ENCODE measurements at places on chromosomes 2 and 18.

DNA sequence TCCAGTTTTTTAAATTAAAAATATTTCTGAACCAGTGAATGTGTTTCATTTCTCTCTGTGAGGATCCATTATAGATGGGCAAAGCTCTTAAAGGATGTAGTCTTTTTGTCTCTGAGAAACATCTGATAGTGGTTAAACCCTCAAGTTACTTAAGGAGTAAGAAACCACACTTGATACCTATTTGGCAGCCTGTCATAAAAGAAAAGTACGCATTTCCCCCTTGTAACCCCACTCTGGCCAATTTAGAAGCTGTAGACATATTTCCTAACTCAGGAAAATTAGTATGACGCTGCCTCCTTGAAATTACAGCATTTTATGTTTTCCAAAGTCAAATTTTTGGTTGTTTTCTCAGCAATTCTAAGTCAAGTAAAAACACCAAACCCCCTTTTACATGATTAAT, 2.0 kb downstream of the STAT4 start:
- DNase-seq: peak; percentile 75

GRCh38 chr2:85785027-85785822, 31.4 kb downstream of the ATOH8 start:
- DNase-seq: no peak

GRCh38 chr2:12737738-12738485, 21.2 kb downstream of the TRIB2 start:
- DNase-seq: no peak

- DNase-seq: no peak
Observed at GRCh38 chr2:144404586-144405314, 115.2 kb downstream of the ZEB2 start.

GRCh38 chr2:106107509-106108131, 86.5 kb downstream of the UXS1 start:
- no peak for DNase-seq

DNA sequence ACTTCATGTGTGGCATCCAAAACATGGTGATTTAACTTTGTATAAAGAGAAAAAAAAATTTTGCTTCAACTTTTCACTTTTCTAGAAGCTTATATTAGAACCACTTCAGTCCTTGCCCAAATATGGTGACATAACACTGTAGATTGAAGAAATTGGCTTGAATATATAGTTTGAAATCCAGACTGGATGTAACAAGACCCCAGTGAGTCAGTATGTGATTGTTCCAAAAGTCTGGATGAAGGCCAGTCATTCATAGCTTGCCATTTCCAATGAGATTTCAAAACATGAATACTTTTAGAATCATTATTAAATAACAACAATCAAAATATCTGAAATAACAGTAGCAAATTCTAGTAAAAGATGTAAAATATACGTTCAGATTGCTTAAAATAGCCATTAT, 104.8 kb upstream of the FN1 start:
- DNase-seq: no peak

DNA sequence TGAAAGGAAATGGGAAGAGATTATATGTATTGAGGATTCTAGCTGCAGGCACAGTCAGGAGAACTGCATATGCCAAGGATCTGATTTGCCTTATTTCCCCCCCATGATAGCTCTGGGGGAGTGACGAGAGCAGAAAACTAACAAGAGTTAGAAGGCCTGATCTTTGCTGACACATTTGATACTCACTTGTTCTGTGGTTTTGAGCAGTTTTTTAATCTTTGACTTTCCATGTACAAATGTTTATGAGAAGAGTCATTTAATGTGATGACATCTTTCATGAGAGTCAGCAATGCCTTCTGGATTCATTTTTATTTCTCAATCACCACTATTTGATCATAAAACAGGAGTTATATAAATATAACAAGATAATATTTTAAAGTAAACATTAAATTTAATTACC, 12.7 kb upstream of the SERPINB7 start:
- no peak for DNase-seq

DNA sequence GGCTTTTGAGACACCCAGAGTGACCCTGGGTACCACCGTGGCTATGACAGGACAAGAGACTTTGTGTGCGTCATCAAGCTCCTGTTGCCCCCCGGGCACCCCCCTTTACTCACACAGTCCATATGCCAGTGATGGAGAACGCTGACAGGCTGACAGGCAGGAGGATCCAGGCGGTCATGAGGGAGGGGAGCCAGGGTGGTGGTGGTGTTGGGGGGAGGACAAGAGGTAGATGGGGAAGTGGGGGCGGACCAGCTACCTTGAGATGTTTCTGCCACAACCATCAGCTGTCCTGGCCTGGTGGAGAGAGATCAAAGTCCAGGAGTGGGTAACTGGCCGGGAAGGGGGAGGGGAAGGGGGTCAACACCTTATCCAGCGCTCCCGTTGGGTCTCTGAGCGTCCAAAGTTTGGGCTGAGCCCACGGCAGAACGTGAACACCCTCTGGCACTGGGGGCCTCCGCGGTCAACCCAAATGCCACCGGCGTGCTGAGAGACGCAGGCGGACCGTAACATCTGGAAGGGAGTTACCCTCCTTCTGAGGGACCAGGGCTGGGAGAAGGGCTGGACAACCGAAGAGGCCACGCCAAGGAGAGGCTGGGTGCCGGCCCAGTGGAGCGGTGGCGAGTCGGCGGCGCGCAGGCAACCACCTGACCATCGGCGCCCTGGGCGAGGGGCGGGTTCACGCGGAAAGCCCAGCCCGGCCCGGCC, 575 bp downstream of the TMEM150A start:
- DNase-seq: no peak

All from KBM-7 (cell line).